ENCODE measurements at places on chromosomes 1 and 21. TPM values are rescaled to one million over a fixed set of nuclear protein-coding genes. Genes with fewer than 3 reads are reported as not detected.
A peak's percentile ranks its signal among the peaks of the same experiment; 100 is the strongest.

DNA sequence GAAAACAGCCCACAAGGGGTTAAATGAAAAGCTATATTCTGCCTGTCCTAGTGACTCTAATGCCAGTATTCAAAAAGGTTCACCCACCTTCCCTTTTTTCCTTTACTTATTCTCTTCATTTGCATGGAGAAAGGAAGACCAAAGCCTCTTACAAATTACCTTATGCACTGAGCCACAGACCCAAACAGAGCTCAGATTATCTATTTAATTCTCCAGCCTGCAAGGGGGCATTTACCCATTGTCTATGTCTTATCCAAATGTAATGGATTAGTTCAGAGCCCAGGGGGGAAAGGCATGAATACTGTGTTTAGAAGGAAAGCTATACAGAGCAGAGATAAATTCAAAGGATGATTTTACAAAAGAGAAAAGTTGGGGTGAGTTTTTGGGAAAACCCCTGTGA is 388.5 kb downstream of the OMA1 start:
- no peak for DNase-seq

GRCh38 chr1:37158113-37158749 is 123.9 kb upstream of the GRIK3 start:
- DNase-seq, result no peak

GRCh38 chr21:26275801-26276200 is 105.2 kb upstream of the APP start:
- DNase-seq, result no peak

DNA sequence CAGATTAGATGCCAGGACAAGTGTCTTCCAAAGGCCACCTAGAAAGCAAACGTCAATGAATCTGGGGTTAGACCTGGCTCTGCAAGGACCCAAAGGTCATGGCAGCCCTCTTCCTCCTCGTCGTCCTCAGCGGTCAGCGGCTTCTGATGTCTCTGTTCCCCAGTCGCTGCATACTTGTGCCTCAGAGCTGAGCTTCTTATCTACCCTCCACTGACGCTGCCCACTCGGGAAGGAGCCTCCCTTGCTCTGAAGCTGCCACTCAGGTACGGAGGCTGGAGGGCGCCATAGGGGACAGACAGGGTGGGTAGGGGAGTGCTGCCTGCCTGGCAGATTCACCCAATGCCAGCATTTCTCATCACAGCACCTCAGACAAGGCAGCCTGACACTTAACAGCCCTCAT is 11.4 kb upstream of the UMODL1 start:
- DNase-seq, result no peak

FCMR gene
- total RNA-seq, result not detected

GCSAML gene
- not detected for total RNA-seq

SFN gene
- total RNA-seq, result 0.22 TPM

COL8A2 gene
- total RNA-seq, result 1.6 TPM

GRCh38 chr1:215397106-215397505 is 170.0 kb upstream of the KCTD3 start:
- DNase-seq, result no peak

CTNNBIP1 gene
- 23.4 TPM for total RNA-seq

LCE3E gene
- total RNA-seq, result not detected

DTL gene
- total RNA-seq, result 4.0 TPM

DNA sequence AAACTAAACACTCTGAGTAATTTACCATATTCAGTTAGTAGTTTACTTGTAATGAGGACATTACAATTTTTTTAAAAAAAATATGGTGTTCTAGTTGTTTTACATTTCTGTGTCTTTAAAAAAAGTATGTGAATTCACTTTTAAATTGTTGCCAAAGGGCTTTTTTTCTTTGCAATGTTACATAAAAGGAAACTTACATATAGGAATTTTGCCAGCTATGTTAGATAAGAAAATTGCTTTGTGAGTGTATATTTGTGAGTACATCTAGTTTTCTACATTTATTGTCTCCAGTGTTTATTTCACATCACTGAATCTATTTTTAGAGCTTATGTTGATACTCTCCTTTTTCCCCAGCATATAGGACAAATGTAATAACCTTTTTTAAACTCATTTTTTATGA is 206.8 kb downstream of the GPR52 start:
- no peak for DNase-seq

DNA sequence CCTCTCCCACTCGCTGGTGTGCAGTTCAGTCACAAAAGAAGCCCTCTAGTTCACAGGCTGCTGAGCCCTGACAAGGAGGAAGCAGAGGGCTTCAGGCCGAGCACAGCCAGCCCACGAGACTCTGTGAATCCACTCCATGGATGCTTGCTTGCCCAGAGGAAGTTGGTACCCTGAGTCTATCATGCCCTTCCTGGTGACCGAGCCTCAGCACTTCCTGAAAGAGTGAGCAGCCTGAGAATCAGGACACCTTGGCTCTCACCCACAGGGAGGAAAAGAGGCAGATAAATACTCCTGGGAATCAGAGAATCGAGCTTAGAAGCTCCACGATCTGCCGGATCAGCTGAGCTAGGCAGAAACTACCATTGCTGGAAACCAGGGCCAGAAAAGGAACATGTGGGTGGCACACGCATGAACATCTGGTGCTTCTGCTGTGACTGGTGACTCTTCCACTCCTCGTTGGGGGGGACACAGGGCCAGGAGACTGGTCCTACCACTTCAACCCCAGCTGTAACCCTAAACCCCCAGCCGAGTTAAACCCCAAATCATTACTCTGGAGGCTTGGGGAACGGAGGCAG is 376.3 kb upstream of the CAMK1G start:
- peak; percentile 6 for DNase-seq

DNA sequence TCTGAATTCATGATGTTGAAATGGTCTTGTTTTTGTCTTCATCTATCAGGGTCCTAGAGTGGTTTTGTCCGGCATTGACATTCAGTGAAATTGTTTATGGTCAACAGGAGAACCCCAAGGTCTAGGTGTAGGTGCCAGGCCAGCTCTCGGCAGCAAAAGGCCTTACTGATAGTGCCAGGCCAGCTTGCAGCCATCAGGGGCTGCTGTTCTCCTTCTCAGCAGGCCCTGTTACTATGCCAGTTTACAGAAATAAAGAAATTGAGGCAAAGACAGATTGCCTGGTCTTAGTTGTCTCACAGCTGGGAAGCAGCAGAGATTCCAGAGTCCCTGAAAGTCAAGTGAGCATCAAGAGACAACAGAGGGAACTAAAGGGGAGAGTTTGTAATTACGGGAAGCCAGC is 12.0 kb downstream of the HMGB4 start:
- no peak for DNase-seq

DNA sequence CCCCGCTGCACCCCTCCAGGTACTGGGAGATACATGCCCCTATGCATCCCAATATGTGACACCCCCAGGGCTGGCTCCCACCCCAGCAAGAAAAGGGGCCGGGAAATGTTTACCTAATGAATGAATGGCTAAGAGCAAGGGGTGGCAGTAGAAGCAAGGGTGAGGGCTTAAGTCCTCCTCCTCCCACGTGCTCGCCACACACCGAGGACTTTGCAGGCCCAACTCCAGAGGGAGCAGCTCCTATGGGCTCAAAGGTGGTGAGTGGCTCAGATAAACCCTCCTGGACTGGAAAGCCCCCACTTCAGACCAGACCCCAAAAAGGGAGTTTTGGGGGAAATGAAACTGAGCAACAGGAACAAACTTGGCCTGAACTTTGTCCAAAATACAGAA is 11.4 kb downstream of the SLC45A3 start:
- peak; percentile 22 for DNase-seq

Measured in lung microvascular endothelial cell (primary cell).